ENCODE measurements at places on chromosomes 1 and 21.
A peak's percentile ranks its signal among the peaks of the same experiment; 100 is the strongest.

- DNase-seq, result no peak
Measured at GRCh38 chr1:60345621-60346020, 272.1 kb upstream of the C1orf87 start.

GRCh38 chr1:15911927-15912326 lies 64.0 kb downstream of the ZBTB17 start:
- no peak for DNase-seq

DNA sequence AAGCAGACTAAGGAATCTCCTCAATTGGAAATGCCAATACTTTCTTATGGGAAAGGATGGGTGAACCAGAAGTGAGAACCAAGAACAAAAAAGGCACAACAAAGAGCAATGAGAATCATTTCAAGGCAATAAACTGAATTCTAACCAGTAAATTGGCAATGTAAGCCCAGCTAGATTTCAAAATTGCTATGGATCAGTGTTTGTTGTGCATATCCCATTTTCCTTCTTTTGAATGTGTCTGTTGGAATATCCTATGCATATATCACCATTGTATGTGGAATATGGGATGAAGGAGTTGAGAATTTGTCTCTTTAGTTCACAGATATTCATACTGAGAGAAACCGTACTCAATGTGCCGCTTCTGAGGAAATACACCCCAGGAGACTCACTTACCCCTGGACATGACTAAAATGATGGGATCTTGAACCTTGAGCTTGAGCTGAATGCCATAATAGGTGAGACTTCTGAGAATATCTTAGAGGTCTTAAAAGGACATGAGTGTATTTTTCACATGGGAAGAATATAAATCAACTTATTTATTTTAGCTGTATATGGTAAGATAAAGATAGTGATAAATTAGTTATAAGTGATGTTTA lies 216.0 kb downstream of the BACH1 start:
- no peak for DNase-seq

DNA sequence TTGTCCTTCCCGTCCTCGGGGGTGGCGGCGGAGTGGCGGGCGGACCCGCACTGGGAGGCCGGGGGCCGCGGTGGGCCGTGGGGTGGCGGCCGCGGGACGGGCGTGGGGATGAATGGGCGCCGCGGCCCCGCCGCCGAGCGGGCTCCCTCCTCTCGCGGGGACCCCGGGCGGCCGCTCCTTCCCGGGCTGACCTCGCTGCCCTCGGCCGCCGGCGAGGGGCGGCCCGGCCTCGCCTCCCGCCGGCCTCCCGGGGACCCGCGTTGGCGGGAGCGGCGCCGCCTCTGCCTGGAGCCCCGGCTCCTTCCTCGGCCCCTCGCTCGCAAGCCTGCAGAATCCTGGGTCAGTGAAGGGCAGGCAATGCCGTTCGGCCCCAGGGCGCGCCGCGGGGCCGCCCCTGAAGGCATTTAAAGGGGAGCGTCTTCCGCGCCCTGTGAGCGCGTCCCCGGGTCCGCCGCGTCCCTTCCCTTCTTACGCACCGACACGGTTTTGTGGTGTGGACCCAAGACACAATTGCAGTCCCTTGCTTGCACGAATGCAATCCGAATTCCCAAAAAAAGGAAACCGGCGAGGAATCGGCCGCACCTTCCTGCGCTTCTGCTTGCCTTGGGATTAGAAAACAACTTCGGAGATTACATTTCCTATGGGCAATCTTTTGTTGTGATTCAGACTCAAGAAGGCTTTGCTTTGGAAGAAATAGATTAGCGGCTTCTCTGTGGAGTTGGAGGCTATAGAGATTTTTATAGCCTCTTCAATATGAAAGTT lies 776 bp downstream of the ITSN1 start:
- no peak for DNase-seq

DNA sequence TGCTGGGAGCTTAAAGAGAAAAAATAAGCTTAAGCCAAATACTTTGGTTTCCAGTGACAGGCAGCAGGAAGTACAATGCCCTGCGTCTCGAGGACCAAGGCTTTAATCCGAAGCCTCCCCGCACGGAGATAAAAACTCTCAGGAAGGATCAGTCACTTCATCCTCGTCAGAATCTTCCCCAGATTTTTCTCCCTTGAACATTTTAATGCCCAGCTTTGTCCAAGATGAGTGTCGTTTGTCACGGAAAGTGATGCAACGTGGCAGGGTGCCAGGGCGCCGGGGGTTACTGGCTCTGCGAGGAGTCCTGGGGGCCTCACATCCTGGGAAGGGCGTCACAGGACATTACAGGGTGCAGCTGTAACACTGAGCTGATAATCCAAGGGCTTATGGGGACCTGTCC lies 25.2 kb upstream of the PCBP3 start:
- DNase-seq, result peak; percentile 47

DNA sequence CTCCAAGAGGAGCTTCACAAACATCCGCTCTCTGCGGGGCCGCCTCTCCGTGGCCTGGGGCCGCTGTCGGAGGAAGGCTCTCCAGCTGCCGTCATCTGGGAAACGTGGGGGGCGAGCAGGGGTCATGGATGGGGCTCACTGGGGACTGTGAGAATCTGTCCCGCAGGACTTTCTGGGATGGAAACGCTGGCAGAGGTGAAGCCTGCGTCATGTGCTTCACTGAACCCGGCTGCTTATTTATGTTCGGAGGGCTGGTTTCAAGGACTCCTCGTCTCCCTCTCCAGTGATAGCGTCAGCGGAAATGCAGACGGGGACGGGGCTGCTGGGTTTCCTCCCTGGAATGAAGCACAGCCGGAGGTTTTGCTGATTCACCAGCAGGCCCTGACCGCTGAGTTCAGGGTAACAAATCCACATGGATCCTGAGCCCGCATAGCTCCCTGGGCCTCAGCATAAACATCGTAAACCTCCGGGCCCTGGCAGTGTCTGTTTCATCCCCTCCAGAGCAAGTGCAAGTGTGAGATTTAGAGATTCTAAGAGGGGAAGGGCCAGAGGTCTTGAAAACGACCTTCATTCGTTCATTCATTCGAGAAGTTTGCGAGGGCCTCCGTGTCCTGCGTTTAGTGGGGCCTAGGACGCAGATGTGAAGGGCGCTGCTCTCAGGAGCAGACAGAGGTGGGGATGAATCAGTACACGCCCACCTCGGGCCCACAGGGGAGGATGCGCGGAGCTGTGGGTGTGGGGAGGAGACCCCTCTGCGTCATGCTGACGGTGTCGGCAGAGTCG lies 7.0 kb upstream of the POFUT2 start:
- DNase-seq, result no peak

- no peak for DNase-seq
Measured at GRCh38 chr21:41052820-41053555, 115.0 kb upstream of the BACE2 start.

- DNase-seq, result no peak
Measured at GRCh38 chr1:175167861-175168260, 24.7 kb downstream of the KIAA0040 start.

DNA sequence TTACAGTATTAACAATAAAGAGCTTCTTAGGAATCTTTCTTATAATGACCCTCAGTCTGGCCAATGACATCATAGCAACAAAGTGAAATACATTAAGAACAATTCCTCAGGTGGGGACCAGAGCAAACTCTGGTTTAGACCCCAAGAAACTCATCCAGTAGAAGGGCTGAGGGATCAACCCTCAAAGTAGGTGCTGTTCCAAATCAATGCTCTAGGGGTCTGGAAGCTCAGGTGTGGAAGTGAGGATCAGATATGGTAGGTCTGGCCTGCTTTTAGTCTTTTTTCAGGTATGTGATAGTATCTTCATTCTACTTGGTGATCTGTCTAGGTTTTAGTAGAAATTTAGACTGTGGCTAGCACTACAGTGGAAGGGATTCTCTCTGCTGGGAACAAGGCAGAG lies 291.7 kb downstream of the PDE4B start:
- DNase-seq, result no peak

GRCh38 chr1:40075266-40075665 lies 21.8 kb downstream of the PPT1 start:
- no peak for DNase-seq

Data from HL-60 (cell line).